CD4-positive, alpha-beta memory T cell (primary cell): ENCODE measurements at places on chromosomes 11 and 22.

DNA sequence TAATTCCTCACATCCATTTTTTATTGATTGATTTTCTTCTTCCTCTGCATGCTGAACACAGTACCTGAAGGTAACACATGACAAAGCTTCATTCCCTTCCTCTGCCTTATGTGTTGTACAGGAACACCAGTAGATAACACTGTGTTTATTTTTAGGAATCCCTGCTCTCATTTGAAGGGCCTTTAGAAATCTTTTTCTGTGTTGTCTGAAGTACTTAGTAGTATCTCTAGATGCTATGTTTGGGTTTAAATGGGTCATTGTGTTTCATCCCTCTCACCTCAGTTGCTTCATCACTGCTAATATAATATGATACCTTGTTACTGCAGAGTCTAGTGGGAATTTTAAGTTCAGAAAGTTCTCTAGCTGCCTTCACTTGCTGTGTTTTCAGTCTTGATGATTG, 10.2 kb downstream of the MADD start:
- no peak for DNase-seq

DNA sequence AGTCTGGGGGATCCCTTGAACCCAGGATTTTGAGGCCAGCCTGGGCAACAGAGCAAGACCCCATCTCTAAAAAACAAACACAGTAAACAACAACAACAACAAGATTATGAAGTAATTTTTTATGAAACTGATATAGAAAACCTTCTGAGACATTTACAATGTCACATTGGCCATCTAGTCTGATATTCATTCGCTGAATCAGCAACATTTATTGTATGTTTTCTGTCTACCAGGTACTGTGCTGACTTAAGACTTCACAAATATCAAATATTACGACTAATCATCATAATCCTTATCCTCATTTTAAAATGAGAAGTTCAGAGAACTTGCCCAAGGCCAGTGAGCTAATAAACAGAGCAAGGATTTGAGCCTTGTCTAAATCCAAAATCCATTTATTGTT, 120.8 kb downstream of the ATM start:
- DNase-seq: no peak

- peak; percentile 76 for DNase-seq
These were observed 12.7 kb upstream of the CYP2R1 start for GRCh38 chr11:14904745-14905103.

DNA sequence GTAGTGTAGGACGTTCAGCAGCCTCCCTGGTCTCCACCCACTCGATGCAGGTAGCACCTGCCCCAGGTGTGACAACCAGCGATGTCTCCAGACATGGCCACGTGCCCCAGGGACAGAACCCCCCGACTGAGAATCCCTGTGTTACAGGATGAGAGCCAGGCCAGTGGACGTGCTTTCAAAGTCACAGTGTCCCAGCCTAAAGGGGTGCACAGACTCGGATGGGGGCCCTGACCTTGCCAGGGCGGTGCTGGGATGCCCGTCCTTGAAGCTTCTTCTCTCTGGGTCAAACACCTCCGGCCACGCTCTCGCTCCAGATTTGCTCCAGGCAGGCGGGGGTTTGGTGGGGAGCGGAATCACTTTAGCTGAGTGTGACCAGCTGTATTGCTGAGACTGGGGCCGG, 23.3 kb upstream of the GAL start:
- DNase-seq: no peak

DNA sequence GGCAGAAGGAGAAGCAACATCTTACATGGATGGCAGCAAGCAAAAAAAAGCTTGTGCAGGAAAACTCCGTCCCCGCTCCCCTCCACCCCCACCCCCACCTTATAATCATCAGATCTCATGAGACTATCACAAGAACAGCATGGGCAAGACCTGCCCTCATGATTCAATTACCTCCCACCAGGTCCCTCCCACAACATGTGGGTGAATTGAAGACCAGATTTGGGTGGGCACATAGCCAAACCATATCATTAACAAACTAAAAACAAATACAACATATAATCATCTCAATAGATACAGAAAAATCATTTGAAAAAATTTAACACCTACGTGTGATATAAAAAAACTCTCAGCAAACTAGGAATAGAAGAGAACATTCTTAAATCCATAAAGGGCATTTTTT, 88.8 kb downstream of the BUD13 start:
- no peak for DNase-seq

- DNase-seq: no peak
These were observed 5.7 kb upstream of the FLI1 start for GRCh38 chr11:128688031-128688713.

DNA sequence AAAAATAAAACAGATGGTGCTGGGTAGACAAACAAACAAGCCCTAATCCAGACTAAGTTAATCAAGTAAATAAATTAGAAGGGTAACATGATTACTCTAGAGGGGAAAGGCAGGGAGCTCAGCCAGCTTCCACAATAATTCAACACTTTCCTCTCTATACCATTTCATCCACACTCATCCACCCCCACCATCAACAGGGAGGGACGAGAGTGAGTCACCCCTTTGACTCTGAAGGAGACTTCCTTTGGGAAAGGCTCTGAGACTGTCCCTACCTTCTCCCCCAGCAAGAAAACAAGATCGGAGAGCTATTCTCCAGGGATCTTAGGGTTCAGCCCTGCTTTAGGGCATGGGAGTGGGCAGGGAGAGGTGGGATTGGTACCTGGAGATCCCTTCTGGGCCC, 33.1 kb downstream of the TRIM66 start:
- no peak for DNase-seq

- DNase-seq: no peak
These were observed 458.3 kb downstream of the METTL15 start for GRCh38 chr11:28566339-28567089.
